ENCODE measurements at places on chromosomes 16 and 17.

DNA sequence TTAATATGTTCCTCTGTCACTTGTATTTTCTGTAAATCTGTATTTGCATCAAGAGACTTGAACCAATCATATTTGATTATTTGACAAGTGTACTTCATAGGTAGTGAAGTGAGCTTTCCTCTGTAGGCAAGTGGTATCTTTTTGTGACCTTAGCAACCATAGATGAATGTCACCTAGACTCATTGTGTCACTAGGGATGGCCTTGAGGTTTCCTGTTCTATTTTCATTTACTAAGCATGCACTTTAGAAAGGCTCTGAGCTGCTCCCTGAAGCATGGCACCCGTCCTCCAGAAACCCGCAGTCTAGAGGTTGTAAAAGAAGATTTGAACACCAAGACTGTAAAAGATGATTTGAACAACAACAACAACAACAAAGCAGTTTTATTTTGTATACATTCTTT, 151.7 kb downstream of the PRKCB start:
- DNase-seq = no peak

DNA sequence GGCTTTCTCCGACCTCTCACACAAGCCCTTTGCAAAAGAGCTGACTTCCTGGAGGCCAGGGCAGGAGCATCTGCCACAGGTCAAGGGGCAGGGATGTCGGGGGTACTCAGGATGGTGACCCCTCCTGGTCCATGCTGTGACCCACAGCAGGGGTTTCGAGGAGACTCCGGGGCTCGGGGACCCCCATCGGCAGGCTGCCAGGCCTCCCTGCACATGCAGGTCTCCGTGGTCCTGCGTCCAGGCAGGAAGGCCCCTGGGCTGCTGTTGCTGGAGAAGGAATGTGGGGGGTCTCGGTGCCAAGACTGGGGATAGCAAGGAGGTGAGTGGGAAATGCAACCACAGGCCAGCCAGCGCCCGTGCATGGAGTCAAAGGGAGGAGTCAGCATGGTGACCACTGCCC, 11.6 kb downstream of the NATD1 start:
- DNase-seq = no peak

DNA sequence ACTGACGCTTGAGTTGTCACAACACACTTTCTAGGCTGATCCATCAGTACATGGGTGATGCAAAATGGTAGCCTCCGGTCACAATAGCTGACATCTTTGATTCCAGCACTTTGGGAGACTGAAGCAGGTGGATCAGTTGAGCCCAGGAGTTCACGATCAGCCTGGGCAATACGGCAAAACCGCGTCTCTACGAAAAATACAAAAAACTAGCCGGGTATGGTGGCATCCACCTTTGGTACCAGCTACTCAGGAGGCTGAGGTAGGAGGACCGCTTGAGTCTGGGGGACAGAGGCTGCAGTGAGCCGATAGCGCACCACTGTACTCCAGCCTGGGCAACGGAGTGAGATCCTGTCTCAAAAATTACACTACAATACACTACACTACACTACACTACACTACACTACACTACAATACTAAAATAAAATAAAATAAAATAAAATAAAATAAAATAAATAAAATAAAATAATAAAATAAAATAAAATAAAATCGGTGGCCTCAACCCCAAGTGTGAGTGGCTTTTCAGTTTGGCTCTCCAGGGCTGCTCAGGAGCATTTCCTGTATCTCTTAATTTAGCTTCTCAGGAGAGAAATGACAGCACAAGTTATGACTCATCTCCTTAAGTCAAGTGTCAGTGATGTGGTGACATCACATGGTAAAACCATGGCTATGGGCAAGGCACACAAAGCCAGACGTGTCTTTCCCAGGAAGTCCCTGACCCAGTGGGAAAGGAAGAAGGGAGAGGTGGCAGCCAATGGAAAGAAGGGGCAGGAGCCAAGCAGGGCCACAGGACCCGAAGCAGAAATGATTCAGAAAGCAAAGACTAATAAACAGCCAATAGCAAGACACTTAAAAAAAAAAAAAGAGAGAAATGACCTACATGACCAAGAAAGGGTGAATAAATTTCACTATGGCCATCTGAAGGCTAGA, 75.3 kb upstream of the TBC1D3K start:
- peak; percentile 17 for DNase-seq

DNA sequence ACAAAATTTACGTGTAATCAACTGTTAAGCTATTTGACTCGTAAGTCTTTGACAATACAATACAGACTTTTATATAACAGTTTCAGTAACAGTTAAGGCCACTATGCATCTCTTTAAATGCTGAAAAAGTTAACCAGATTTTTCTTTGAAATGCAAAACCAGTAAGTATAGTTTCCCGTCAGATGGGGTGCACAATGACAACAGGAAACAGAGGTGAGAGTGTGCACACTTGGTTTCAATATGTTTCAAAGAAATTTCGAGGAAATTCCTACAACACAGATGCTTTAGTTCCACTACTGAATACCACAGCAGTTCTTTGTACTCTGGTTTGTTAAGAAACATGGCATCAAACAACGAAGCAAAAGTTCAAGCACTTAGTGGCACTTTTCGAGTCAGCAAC, 48.4 kb downstream of the RNF157 start:
- DNase-seq = no peak

DNA sequence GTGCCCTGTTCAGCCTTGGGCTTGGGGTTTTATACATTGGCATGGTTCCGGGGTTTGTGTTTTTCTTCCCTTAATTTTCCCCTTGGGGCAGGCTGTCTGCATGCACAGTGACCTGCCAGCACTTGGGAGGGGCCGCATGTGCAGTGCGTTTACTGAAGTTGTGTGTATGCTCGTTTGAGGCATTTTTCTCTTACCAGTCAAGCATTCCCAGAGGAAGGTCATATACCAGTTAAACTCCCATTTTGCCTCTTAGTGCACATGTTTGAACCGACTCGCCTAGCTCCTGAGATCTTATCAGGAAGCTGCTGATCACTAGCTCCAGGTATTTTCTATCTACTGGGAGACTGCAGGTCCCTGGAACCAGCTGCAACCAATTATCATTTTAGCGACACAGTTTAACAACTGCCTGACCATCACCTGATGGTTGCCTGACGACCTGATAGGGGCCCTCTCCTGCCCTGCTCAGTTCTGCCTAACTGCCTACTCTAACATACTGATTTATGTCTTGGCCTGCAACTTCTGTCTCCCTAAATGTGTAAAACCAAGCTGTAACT, 51.4 kb downstream of the MFSD11 start:
- no peak for DNase-seq

- peak; percentile 86 for DNase-seq
Observed at GRCh38 chr17:76547183-76547641, 7.4 kb downstream of the PRCD start.

GRCh38 chr16:84062734-84063640, 20.4 kb upstream of the SLC38A8 start:
- peak; percentile 87 for DNase-seq

DNA sequence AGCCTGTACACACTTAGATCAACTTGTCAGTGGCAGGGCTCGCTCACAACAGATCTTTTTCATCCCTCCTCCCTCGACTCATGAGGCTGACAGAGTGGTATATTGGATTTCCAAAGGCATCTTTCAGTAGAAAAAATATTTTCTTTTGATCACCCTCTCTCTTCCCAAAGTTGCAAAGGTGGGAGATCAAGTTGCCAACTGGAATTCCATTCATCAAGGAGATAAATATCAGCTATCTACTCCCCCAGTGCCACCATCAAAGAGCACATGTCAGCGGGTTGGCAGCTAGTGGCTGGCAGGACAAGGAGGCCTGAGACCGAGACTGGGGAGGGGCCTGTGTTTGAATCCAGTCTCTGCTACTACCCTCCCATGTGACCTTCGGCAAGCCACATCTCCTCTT, 539.7 kb upstream of the CDH11 start:
- no peak for DNase-seq

DNA sequence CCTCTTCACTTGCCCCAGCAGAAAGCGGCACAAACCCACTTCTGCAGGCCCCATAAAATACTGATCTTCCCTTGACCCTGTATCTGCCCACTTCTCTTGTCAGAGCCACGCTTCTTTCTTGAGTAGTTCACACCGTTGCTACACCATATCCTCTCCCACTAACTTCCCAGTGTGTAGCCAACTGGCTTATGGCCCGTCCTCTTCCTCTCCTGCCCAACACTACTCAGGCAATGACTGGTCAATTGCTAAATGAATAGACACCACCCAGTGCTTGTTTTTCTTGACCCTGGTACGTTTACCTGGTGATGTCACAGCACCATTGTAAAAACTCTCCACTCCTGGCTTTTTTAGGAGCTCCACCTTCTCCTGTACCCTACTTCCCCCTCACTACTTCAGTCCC, 86.9 kb downstream of the NDEL1 start:
- no peak for DNase-seq

- no peak for DNase-seq
Observed at GRCh38 chr17:20084621-20085282, 75.6 kb downstream of the SPECC1 start.

DNA sequence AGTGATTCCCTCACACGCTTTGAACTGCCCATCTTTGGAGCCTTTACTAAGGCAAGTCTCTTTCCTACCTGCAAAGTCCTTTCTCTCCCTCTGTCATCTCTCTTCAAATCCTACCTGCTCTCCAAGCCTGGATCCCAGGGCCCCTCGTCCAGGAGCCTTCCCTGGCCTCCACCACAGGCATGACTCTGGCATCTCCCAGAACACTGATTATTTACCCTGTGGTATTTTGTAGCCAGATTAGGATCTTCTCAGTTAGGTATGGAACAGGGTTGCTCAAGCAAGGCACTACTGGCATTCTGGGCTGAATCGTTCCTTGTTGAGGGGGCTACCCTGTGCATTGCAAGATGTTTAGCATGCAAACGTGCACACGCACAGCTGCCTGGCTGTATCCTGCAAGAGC, 31.9 kb upstream of the POLR3E start:
- no peak for DNase-seq

DNA sequence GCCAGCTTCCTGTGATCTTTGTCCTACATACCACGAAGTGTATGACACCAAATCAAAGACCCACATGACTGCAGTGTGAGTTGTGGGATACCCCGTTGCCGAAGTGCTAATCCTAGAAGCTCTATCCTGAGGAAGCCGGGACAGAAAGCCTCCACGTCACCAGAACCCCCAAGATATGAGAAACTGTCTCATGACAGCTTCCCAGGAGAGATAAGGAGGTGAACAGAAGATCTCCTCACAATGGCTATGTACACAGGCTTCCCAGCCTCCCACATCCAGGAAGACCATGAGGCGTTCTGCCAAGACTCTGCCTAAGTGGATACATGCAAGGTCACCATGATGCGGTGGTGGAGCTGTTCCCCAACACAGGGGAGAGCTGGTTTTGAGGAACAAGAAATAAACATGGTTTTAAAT, 37.1 kb downstream of the TRIM25 start:
- no peak for DNase-seq

- DNase-seq = no peak
Observed at GRCh38 chr17:72763981-72764380, 328.5 kb downstream of the SLC39A11 start.

- DNase-seq = peak; percentile 62
Observed at GRCh38 chr17:81027591-81028505, 7.1 kb upstream of the BAIAP2 start.

DNA sequence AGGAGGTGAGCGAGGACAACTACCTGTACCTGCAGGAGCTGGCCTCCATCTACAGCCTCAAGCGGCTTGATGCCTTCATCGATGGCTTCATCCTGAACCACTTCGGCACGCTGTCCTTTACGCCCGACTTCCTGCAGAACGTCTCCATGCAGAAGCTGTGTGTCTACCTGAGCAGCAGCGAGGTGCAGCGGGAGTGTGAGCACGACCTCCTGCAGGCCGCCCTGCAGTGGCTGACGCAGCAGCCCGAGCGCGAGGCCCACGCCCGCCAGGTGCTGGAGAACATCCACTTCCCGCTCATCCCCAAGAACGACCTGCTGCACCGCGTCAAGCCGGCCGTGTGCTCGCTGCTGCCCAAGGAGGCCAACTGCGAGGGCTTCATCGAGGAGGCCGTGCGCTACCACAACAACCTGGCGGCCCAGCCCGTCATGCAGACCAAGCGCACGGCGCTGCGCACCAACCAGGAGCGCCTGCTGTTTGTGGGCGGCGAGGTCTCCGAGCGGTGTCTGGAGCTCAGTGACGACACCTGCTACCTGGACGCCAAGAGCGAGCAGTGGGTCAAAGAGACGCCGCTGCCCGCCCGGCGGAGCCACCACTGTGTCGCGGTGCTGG, 9.0 kb downstream of the KLHL36 start:
- DNase-seq = no peak

- no peak for DNase-seq
Observed at GRCh38 chr17:36918211-36918691, 19.0 kb upstream of the LHX1 start.

GRCh38 chr16:75026892-75027391, 28.1 kb downstream of the ZNRF1 start:
- DNase-seq = no peak

GRCh38 chr17:51739245-51739886, 419.1 kb downstream of the CA10 start:
- no peak for DNase-seq

GRCh38 chr17:14790521-14790920, 474.6 kb downstream of the PMP22 start:
- DNase-seq = no peak

DNA sequence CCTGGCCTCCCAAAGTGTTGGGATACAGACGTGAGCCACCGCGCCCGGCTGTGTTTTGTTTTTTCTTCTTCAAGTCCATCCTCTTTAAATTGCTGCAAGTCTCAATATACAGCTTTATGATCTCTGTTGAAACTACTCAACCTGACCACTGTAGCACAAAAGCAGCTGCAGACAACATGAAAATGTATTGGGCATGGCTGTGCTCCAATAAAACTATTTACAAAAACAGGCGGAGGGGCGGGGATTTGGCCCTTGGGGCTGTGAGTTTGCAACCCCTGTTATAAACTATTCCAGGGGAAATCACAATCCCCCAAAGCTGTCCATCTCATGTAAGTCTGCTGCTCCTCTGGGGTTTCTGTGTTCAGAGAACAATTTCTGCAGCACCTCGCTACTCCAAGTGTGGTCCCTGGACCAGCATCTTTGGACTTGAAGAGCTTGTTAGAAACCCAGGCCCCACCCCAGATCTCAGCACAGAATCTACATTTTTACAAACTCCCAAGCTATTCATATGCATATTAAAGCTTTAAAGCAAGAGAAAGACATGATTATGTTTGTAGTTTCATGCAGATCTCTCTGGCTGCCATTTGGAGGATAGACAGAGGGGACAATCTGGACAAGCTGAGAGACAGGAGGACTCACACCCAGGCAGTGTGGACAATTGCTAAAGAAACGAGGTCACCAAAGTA, 33.6 kb downstream of the TEKT5 start:
- no peak for DNase-seq

- no peak for DNase-seq
Observed at GRCh38 chr16:25679511-25679910, 12.2 kb upstream of the HS3ST4 start.

- peak; percentile 99 for DNase-seq
Observed at GRCh38 chr17:49968405-49969133, 421 bp upstream of the DLX4 start.
